ENCODE measurements at places on chromosomes 4 and X.

- DNase-seq = no peak
Measured at GRCh38 chrX:118152721-118153120, 36.1 kb upstream of the KLHL13 start.

- no peak for DNase-seq
Measured at GRCh38 chr4:173247321-173247720, 78.7 kb downstream of the GALNT7 start.

GRCh38 chr4:166202991-166203390 is 330.0 kb downstream of the TLL1 start:
- no peak for DNase-seq

DNA sequence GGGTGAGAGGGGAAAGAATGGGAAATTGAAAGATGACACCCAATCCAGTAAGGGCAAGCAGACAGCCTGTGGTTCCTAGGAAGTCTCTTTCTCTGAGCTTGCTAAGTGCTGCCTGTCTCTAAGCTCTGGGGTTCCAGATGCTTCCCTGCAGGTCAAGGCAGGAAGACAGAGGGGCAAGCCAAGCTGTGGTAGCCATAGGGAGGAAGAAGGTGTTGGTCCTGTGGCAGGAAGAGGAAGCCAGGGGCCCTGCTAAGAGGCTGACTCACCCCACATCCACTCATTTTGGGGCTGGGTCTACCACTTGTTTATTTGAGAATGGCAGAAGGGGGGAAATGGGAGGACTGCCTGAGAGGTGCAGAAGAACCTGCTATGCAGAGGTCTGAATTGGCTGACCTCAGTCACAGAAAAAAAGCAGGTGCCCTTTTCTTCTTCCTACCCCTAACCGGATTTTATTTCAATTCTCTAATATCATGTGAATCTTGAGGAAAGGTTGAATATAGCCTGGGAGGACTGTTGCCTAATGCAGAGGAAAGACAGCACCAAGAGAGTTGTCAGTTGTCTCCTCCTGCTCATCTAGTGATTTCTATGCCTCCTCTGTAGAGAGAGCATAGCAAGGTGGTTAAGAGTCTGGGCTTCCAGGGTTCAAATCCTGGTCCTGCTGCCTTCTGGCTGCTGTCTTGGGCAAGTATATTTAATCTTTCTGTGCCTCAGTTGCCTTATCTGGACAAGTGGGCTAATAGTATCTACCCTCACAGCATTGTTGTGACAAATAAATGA is 27.4 kb downstream of the HOPX start:
- no peak for DNase-seq

GRCh38 chrX:50768801-50769200 is 45.2 kb downstream of the SHROOM4 start:
- no peak for DNase-seq

GRCh38 chr4:18930487-18930886 is 908.9 kb upstream of the LCORL start:
- no peak for DNase-seq

GRCh38 chrX:39491548-39492297 is 606.0 kb downstream of the BCOR start:
- no peak for DNase-seq

DNA sequence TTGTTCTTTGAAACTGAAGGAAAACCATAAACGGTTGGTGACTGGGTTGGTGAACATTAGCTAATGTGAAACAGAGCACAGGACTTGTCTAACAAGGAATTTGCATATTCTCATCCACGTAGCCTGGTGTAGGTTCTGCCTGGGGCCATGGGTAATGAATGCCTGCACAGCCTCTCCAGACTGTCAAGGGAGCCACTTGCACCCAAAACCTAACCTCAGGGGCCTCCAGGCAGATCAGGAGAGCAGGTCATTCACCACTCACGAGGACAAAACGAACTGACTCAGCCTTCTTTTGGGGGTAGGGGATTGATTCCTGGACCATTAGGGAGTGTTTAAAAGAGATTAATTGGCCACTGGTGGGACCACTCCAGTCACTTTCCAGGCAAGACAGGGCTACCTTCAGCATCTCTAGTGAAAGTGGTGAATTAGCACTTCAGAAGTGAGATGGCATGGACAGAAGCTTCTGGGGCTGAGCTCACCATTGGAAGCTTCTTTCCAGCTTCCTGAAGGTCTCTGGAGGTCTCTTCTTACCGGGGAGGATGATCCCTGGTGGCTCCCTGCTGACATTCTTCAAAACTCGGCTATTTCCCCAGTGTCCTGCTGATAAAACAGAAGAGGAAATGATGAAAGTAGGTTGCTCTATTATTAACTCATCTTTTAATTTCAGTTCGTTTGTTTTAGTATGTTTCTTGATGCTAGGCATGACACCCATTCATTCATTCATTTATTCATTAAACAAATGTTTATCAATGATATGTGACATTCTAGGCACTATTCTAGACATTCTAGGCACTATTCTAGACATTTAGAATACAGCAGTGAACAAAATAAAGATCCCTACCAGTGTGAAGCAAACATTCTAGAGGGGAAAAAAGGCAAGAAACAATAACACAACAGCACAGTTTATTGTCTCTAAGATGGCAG is 104.5 kb upstream of the LNX1 start:
- no peak for DNase-seq

DNA sequence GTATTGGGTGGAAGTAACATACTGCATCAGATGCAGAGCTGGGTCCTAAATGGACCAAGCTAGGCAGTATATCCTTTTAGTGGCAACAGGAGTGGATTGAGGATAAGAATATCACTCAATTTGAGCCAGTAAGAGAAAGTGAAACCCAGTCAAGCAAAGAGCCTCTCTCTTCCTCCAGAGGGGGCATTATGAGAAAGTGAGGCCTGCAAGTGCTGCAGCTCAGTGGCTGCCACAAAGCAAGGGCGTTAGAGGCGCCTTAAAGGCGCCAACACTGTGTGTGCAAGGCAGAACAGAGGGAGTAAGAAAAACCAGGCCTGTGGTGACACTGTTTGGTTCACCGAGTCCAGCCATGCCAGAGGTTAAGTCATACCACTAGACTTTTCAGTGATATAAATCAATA is 17.5 kb downstream of the STX18 start:
- DNase-seq = no peak

- peak; percentile 57 for DNase-seq
Measured at GRCh38 chrX:47311932-47312774, 58.2 kb upstream of the ZNF157 start.

- DNase-seq = no peak
Measured at GRCh38 chr4:126986828-126987227, 645.9 kb upstream of the INTU start.

GRCh38 chr4:58368221-58368620 is 1258.0 kb upstream of the IGFBP7 start:
- DNase-seq = no peak

DNA sequence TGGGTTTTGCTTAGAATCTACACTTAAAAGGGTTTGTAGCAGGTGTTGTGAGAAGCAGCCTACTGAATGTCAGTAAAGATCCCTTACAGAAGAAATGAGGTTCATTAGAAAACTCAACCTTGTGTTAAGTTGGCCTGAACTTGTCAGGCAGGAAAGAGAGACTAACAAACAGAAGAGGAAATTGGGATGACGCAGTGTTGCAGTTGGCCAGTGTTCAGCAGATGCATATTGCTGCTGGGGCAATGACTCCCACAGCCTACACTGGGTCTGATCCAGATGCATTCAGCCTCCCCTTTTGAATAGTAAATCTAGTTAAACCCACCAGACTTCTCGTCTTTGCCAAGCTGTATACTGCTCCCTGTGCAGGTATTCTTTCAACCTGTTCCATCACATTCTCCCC is 409.4 kb downstream of the UBE2NL start:
- no peak for DNase-seq

DNA sequence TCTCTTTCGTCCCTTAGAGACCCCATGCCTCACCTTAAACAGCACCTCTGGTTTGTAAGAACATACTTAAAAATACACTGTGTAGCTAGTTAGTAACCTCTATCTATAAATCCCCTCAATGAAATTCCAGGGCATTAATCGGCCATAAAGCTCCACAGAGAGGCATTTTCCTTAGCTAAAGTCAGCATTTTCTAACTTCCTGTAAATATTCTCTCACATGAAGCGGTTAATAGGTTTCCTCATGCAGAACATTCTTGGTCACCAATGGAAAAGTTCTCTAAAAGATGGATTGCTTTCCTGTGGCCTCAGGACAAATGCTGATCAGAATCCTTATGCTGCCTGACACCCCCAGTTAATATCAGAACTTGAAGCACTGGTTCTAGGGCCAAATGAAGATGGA is 248.6 kb upstream of the BOD1L1 start:
- no peak for DNase-seq

- no peak for DNase-seq
Measured at GRCh38 chr4:16869594-16870245, 28.7 kb downstream of the LDB2 start.

- no peak for DNase-seq
Measured at GRCh38 chr4:115883231-115883630, 769.8 kb upstream of the NDST4 start.

DNA sequence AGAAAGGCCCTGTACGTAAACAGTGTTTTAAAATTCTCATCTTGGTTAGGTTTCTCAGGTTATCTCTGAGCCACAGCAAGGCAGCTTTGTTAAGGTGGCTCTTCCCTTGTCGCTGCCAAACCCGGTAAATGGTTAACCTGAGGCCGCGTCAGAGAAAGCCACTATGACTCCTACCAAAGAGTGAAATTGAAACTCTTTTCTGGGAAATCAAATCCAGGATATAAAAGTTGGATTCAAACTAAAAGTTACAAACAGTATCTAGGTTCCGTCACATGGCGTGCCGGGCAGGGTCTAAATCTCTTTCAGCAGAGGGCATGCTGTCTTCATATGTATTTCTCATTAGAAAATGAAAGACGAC is 433 bp downstream of the MMAA start:
- peak; percentile 66 for DNase-seq

GRCh38 chr4:112058433-112058832 is 86.8 kb upstream of the FAM241A start:
- no peak for DNase-seq

GRCh38 chrX:29652484-29652883 is 562.9 kb upstream of the MAGEB2 start:
- no peak for DNase-seq

GRCh38 chr4:109547394-109547793 is 12.7 kb upstream of the MCUB start:
- no peak for DNase-seq

DNA sequence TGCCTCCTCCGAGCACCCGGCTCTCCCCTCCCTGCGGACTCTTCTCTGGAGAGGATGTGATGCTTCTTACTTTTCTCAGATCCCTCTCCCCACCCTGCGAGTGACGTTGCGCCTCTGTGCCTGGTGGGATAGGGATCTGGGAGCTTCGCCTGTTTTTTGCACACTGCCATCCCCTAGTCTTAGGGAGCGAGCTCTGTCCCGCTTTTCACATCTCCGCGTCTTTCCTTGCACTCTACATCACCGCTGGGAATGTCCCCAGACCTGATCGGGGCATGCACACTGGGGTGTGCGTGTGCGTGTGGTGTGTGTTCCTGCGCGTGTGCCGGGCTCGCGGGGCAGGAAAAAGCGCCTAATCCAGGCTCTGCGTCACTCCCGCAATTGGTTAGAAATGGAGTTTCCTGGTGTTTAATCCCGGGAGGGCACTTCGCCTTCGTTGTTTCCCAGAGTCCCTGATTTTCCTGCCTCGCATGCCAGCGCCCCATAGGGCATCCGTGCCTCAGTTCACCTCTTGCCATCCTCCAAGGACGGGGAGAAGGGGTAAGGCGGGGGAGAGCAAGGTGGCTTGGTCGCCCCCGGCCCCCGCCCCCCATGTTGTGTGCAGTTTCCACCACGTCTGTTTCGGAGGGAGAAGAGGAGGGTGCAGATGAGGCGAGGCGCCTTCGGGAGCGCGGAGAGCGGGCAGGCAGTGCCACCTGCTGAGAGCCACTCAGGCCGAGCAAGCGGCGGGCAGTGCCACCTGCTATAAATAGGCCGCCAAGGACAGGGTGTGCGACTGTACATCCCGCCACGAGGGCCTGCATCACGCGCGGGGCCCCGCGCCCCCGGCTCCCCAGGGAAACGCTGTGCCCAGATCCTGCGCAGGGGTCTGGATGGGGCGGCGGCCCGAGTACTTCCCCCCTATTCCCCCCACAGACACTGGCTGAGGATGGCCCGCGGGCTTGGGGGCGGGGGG is 759 bp upstream of the TBC1D1 start:
- peak; percentile 33 for DNase-seq

DNA sequence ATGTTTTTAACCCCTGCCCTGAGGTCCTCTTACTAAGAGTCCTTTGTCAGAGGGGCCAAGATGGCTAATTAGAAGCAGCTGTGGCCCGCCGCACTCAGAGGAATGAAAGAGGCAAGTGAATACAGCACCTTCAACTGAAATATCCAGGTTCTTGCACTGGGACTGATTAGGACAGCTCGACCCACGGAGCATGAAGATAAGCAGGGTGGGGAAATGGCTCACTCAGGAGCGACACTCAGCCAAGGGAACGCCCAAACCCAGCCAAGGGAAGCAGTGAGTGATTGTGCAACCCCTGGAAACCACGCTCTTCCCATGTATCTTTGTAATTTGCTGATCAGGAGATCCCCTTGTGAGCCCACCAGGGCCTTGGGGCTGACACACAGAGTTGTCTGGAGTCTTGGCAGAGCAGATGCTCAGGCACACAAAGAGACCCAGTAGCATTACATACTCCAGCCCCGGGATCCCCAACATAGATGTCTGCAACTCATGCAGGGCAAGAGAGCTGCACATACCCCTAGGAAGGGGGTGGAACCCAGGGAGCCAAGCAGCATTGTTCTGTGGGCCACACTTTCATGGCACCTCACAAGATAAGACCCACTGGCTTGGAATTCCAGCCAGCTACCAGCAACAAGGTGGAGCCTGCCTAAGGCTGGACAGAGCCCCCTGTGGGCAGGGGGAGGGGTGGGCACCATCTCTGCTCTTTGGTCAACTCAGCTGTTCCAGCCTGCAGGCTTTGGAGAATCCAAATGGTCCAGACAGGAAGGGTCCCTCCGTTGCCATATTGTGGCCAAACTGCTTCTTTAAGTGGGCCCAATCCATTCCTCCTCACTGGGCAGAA is 23.3 kb downstream of the F8A3 start:
- DNase-seq = no peak

DNA sequence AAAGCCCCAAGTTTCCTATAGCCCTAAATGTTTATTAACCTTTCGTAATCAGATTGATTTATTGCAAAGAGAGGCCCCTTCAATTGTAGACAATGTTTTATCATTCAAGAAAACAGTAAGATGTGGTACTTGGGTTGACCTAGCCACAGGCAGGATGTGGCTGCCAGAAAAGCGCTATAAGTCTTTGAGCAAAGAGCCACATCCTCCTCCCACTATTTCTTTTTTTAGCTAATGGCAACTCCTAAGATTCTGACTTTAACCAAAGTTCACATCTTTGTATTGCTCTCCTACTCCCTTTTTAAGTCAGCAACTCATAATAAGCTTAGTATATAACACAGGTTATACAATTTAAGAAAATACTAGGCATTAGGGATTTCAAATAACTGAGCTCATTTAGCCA is 70.7 kb upstream of the PPP3CA start:
- peak; percentile 31 for DNase-seq

DNA sequence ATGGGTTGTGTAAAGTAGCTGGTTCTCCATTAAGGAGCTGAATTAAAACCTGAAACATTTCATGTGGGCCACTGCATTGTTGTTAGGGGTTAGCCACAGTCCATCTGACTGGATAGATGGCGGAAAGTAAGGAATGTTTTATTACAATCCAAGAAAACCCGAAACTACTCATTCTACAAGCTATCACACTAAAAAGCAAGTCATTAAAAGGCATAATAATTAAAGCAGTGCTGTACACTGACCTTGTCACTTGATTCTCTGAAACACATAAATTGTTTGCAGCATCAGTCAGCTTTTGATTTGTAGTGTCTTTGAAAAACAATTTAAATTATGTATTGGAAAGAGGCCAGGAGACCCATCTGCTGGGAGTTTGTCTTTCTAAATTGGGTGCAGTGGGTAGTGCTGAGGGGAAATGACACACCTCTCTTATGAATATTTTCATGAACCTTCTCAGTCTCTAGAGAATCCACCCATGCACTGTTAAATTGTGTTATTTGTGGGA is 75.7 kb upstream of the ANK2 start:
- no peak for DNase-seq

Measured in femur (tissue), 1 donor.